ENCODE measurements at places on chromosomes 2 and 18.

- H3K4me1 ChIP-seq, result no peaks in the 10 kb centered on the region
- DNase-seq, result no peak
Measured at GRCh38 chr18:35862119-35862640, 110.3 kb upstream of the RMP24 start.

- no peak overlapping the region for H3K4me3 ChIP-seq
- no peaks in the 10 kb centered on the region for H3K36me3 ChIP-seq
- no peak overlapping the region for H3K27ac ChIP-seq
- H3K27me3 ChIP-seq, result no peaks in the 10 kb centered on the region
Measured at GRCh38 chr2:102258025-102258385, 53.4 kb upstream of the IL1RL1 start.

GRCh38 chr2:101781791-101782426 is 84.4 kb downstream of the MAP4K4 start:
- no peak overlapping the region for H3K27ac ChIP-seq
- no peaks in the 10 kb centered on the region for H3K27me3 ChIP-seq
- H3K4me1 ChIP-seq, result peaks cover 82% of the 10 kb centered on the region
- DNase-seq, result no peak
- H3K36me3 ChIP-seq, result no peaks in the 10 kb centered on the region
- H3K4me3 ChIP-seq, result no peak overlapping the region

DNA sequence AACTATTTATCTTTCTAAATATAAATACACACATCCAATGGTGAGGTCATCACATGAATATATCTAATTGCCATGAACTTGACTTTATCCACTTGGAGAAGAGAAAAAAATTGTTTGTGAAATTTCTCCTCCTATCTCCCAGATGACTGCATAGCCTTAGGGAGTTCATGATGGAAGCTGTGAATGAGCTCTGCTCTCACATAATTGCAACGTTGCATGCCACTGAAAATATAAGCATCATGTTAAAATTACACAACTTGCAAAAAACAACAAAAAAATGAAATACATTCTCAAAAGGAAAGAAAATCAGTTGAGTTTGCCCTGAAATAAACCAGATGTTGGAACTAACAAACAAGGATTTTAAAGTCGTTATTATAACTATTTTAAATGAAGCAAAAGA is 50.6 kb upstream of the OSR1 start:
- H3K36me3 ChIP-seq, result no peaks in the 10 kb centered on the region
- H3K4me1 ChIP-seq, result no peaks in the 10 kb centered on the region

- H3K27me3 ChIP-seq, result peaks cover 8% of the 10 kb centered on the region
- no peaks in the 10 kb centered on the region for H3K4me1 ChIP-seq
- no peak overlapping the region for H3K4me3 ChIP-seq
- DNase-seq, result no peak
Measured at GRCh38 chr18:37482002-37482401, 83.6 kb downstream of the CELF4 start.

DNA sequence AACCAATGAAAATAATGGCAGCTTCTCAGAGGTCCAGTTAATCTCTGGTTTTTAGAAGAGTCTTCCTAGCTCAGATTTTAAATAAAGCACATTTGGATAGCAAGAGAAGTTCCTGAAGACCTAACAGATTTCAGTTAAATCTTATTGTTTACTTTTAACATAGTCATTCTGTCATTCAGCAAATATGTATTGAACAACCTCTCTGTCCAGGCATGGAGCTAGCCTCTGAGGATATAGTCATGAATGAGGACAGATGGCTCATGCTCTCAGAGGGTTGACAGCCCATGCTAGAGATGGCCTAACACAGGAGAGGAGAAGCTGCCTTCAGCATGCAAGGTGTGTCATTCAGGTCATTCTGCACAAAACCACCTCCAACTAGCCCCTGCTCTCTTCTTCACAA is 6.2 kb downstream of the CCBE1 start:
- H3K27me3 ChIP-seq, result peaks cover 5% of the 10 kb centered on the region
- H3K27ac ChIP-seq, result no peak overlapping the region
- H3K36me3 ChIP-seq, result no peaks in the 10 kb centered on the region
- no peak overlapping the region for H3K4me3 ChIP-seq
- H3K4me1 ChIP-seq, result no peaks in the 10 kb centered on the region
- DNase-seq, result no peak

DNA sequence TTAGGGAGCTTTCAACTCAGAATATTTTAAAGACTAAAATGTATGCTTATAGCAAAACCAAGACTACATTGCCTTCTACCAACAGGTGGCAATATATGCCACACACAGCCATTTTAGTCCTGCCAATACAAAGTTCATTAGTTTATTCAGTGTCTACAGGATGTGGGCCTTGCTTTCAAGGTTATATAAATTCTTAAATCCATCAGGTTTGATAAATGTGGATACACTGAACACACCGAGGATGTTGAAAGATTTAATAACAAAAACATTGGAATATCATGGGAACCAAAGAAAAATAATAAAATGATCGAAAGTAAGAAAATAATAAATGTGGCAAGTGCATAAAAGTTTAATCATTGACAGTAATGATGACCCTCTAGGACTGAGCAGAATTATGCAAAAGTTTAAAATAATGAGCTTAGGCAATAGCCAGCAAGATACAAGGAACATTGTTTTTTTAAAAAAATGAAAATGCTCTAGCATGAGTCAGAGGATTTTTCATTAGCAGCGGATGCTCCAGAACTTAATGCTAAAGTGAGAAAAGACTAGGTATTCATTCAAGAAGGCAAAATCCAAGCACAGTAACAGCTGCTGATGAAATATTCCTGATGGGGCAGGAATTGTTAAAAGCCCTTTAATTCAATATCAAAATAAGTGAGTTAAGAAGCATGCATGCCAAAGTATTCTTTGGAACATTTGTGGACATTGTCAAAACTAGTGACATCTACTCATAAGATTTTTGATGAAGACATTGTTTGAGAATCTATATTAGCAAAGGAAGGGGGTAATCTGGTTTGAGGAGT is 14.2 kb downstream of the SCN9A start:
- no peak overlapping the region for H3K4me3 ChIP-seq
- DNase-seq, result no peak
- no peaks in the 10 kb centered on the region for H3K36me3 ChIP-seq
- no peaks in the 10 kb centered on the region for H3K27me3 ChIP-seq
- no peaks in the 10 kb centered on the region for H3K4me1 ChIP-seq

DNA sequence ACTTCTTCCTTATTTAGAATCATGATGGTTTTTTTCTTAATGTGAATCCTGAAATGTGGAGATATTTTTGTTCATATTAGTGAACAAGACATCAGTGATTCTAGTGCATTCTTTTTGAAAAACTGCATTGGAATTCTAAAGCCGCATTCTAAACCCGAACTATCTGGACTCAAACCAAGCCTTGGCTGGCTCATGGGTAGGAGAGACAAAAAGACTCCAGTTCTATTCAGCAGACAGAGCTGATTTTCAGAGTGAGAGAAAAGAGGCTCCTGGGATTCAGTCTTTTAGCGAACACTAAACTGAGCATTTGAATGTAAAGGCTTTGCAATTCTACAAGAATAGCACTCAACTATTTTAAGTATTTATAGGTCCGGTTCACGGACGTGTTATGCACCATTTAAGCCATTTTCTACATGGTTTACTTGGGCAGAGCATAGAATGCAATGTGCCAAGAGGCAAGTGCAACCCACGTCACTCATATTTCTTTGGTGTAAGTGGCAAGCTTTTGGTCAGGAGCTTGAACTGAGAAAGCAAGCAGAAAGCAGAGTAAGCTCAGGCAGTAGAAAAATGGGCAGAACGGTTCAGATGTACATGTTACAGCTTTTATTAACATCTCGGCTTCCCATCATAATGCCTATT is 227.3 kb upstream of the RAB12 start:
- no peaks in the 10 kb centered on the region for H3K27me3 ChIP-seq
- H3K36me3 ChIP-seq, result no peaks in the 10 kb centered on the region
- no peaks in the 10 kb centered on the region for H3K4me1 ChIP-seq
- H3K27ac ChIP-seq, result no peak overlapping the region
- H3K4me3 ChIP-seq, result no peak overlapping the region
- no peak for DNase-seq

- H3K4me3 ChIP-seq, result no peak overlapping the region
- H3K27me3 ChIP-seq, result no peaks in the 10 kb centered on the region
- H3K4me1 ChIP-seq, result peaks cover 93% of the 10 kb centered on the region
- H3K27ac ChIP-seq, result peak overlapping the region; percentile 3
- DNase-seq, result no peak
Measured at GRCh38 chr2:108616751-108617161, 82.5 kb downstream of the LIMS1 start.

DNA sequence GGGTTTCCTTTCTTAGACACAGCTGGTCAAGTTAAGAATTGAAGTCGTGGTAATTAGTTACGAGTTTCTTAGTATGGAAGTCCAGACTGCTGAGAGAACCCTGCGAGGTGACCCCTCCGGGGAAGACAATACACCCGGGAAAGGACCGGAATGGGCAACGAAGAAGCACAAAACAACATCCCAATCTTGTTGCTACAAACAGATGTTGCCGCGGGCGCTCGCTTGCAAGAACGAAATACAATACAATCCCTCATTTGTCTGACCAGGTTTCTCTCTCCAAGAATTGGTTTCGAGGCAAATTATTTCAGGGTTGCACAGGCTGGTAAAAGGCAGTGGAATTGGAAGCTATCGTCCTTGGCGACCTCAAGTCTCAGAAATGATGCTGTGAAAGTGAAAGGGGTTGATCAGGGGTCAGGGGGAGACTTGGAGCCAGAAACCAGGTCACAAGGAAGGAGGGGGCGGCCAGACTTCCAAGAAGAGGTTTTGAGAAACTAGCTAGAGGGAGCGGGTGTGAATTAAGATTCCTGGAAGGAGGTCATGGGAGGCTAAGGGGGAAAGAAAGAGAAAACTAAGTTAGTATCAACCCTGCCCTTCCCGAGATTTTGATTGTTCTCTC is 401.9 kb downstream of the HRH4 start:
- no peaks in the 10 kb centered on the region for H3K4me1 ChIP-seq
- H3K27ac ChIP-seq, result no peak overlapping the region
- no peak for DNase-seq
- no peaks in the 10 kb centered on the region for H3K27me3 ChIP-seq
- no peak overlapping the region for H3K4me3 ChIP-seq

- peaks cover 5% of the 10 kb centered on the region for H3K4me1 ChIP-seq
- no peak for DNase-seq
- H3K36me3 ChIP-seq, result no peaks in the 10 kb centered on the region
- no peak overlapping the region for H3K4me3 ChIP-seq
- H3K27me3 ChIP-seq, result peaks cover 5% of the 10 kb centered on the region
- no peak overlapping the region for H3K27ac ChIP-seq
Measured at GRCh38 chr18:35389095-35389618, 12.0 kb upstream of the ZNF396 start.

DNA sequence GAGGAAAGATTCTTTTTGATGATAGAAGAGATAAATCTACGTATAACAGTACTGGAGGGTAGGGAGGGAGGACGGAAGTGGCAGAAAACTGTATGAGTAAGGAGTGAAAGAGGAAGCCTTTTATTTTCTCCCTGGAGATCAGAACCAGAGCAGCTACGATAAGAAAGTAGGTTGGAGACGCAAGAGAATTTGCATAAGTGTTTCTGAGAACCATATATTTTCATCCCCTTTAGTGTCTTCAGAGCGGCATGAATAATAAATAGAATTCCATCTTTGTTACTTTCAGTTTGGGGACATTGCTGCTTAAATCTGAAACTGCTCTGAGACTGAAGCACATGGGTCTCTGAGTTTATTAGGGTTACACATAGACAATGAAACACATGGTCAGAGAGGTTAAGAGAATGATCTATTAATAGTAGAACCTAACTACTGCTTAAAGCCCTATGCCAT is 230.2 kb upstream of the TNP1 start:
- H3K4me1 ChIP-seq, result no peaks in the 10 kb centered on the region
- no peaks in the 10 kb centered on the region for H3K27me3 ChIP-seq
- no peak overlapping the region for H3K4me3 ChIP-seq
- no peak for DNase-seq
- H3K27ac ChIP-seq, result no peak overlapping the region
- H3K36me3 ChIP-seq, result no peaks in the 10 kb centered on the region

GRCh38 chr2:229749779-229750178 is 35.4 kb upstream of the DNER start:
- no peaks in the 10 kb centered on the region for H3K27me3 ChIP-seq
- no peak overlapping the region for H3K27ac ChIP-seq
- no peaks in the 10 kb centered on the region for H3K36me3 ChIP-seq
- no peaks in the 10 kb centered on the region for H3K4me1 ChIP-seq
- no peak for DNase-seq

GRCh38 chr2:235511751-235512698 is 18.2 kb downstream of the AGAP1 start:
- H3K4me3 ChIP-seq, result no peak overlapping the region
- no peaks in the 10 kb centered on the region for H3K4me1 ChIP-seq
- H3K27ac ChIP-seq, result no peak overlapping the region
- DNase-seq, result no peak
- no peaks in the 10 kb centered on the region for H3K36me3 ChIP-seq
- no peaks in the 10 kb centered on the region for H3K27me3 ChIP-seq

DNA sequence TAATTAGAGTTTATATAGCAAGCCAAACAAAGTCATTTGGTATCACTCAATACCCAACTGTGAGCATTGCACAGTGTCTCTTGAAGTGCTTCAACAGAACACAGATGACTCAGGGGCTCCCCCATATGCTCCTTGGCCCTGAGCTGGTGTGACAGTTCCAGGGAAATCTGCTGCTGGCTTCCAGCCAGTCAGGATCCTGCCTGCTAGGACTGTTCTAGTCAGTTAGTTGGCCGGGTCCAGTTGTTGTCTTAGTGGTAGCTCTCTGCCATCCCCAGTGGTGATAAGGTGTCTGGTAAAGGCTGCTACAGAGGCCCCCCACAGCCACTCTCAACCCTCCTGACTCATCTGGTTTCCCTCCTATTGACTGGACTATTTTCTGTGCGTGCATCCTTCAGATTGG is 100.3 kb downstream of the IRS1 start:
- no peaks in the 10 kb centered on the region for H3K4me1 ChIP-seq
- no peak overlapping the region for H3K27ac ChIP-seq
- H3K27me3 ChIP-seq, result no peaks in the 10 kb centered on the region
- no peak for DNase-seq

GRCh38 chr2:119856469-119856901 is 96.8 kb downstream of the PTPN4 start:
- H3K4me1 ChIP-seq, result peaks cover 19% of the 10 kb centered on the region
- no peaks in the 10 kb centered on the region for H3K27me3 ChIP-seq
- no peak for DNase-seq

DNA sequence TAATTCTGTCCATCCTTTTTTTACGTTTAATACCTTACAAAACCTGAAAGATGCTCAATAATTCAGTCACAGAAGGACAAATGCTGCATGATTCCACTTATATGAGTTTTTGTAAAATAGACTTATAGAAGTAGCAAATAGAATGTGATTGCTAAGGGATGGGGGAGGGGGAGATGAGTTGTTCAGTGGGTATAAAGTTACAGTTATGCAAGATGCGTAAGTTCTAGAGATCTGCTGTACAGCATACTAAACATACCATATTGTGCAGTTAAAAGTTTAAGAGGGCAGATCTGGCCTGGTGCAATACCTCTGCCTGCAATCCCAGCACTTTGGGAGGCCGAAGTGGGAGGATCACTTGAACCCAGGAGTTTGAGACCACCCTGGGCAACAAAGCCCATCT is 78.8 kb downstream of the TET3 start:
- no peak overlapping the region for H3K4me3 ChIP-seq
- no peak for DNase-seq
- no peaks in the 10 kb centered on the region for H3K4me1 ChIP-seq
- no peaks in the 10 kb centered on the region for H3K27me3 ChIP-seq
- no peaks in the 10 kb centered on the region for H3K36me3 ChIP-seq

- no peaks in the 10 kb centered on the region for H3K27me3 ChIP-seq
- no peaks in the 10 kb centered on the region for H3K4me1 ChIP-seq
- H3K4me3 ChIP-seq, result no peak overlapping the region
- H3K36me3 ChIP-seq, result no peaks in the 10 kb centered on the region
- no peak for DNase-seq
Measured at GRCh38 chr2:133097666-133098065, 427.7 kb upstream of the LYPD1 start.

- no peak overlapping the region for H3K27ac ChIP-seq
- H3K36me3 ChIP-seq, result no peaks in the 10 kb centered on the region
Measured at GRCh38 chr18:39958876-39959275, 1996.2 kb upstream of the PIK3C3 start.

Data from CD4-positive, alpha-beta memory T cell (primary cell).